Astrocyte of the cerebellum (primary cell): ENCODE measurements at places on chromosomes 16 and 17.

DNA sequence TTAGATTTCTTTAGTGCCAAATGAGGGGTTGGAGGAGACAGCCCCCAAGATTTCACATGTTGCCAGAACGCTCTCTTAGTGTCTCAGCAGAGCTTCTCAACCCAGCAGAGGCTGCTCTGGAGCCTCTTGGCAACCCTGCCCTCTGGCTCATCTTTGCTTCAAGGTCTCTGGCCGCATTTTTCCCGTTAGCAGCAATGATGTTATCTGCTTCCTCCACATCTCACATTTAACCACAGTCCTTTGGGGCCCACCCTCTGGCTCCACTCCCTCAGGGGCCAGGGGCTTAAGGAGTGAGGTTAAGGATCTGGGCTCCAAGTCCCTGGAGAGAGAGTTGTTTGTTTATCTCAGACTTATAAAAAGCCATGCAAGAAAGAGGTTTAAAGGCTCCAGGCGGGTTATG lies 3.3 kb upstream of the XYLT1 start:
- DNase-seq, result no peak

- no peak for DNase-seq
These were observed 2.9 kb downstream of the VEZF1 start for GRCh38 chr17:57984936-57985674.

DNA sequence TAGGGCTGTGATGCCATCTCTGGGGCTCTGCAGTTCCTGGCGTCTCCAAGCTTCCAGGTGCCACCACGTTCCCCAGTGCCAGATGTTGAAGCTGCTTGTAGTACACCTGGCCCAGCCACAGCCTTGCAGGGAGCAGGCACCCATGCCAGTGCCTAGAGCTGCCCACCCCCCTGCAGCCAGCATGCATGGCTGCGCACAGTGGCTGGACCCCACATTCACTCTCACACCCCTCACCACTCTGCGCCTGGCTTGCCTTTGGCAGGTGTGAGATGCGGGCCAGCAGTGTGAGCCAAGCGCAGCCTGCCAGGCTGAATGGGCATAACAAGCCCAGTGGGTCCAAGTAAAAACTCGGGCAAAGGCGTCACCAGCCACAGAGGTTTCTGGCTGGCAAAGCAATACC lies 75.4 kb upstream of the CHMP6 start:
- no peak for DNase-seq

- DNase-seq, result no peak
These were observed 32.2 kb downstream of the FAM222B start for GRCh38 chr17:28810437-28810836.

DNA sequence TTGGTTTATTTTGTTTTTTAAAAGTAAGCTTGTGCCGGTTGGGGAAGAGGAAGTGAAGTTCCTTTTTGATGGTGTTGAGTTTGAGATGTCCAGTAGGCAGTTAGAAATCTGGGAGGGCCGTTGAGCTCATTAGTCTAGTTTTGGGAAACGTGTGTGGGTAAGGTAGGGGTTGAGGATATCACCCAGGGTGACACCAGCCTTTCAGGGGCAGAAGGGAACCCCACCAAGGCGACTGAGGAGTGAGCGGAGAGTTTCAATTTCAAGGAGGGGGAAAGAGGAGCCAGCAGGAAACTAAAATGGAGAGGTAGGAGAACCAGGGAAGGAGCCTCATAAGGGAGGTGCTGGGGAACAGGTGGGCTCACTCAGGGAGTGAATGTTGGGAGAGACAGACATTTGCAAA lies 22.7 kb downstream of the HAPSTR1 start:
- no peak for DNase-seq

DNA sequence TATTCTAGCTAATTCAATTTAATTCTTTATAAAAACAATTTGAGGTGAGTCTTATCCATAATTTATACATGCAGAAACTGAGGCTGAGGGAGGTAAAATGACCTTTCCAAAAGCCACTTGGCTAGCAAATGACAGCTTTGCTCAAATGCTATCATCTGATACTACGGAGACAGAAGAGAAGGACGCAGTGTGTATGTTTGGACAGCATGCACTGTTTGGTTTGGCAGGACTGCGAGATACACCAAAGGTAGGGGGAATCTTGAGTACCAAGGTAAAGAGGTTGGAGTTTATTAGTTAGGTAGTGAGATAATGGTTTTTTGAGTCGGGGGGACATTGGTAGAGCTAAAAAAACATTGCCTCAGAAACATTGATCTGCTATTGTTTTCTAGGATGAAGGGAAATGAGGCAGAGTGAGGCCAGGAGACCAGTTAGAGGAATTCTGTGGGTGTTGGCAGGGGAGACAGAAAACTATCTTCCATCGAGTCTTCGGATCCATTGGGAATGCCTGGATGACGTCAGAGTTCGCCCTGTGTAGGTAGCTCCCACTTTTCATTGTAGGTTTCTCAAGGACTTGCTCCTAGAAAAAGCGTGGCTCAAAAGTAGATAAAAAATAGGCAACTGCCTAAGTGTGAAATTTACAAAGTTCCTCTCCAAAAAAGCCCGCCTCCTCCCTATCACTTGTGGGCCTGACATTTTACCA lies 2.5 kb upstream of the HS3ST4 start:
- DNase-seq, result no peak

DNA sequence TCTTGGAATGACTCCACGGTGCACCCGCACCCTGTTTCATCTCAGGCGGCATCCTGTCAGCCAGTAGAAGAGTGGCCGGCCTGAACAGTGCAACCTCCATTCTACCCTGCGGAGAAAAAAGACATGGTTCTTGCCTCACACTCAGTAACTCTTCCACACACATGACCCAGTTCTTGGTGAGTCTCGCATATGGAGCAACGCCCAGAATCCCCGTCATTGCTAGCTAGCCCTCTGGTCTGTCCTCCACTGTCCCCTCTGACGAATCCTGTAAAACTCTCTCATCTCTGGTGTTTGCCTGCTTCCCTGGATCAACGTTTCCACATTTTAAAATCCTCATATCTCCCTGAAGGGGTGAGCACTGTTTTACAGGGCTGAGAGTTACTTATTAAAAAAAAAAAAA lies 4.2 kb upstream of the RDM1 start:
- no peak for DNase-seq

DNA sequence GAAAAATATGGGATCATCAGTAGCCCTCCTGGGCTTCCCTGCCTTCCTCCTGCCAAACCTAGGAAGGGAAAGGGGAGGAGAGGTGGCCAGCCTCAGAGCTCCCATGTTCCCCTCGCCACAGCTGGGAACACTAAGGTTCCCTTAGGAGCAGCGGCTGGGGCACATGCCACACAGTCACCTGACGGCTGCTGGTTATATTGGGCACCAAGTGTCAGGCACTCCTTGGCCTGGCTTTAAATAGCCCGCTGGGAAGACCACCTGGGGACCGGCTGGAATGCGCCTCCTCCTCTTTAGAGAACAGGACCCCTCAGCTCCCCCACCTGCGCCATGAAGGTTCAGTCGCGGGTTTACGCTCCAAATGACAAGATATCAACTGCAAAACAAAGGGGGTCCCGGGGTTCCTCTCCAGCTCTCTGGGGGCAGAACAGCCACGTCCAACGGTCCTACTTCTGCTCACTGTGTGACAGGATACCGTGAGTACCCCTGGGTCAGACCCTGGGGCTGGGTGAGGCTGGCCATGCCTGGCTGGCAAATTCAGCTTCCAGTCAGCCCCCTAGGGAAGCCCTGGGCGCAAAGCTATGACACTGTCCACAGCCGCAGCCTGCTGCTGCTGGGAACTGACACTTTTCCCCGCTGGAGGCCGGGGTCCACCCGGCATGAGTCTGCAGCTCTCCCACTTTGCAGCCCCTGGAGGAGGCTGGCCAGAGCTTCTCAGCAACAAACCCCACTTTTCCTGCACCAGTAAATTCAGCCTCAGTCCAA lies 3.3 kb downstream of the SMIM5 start:
- DNase-seq, result no peak

DNA sequence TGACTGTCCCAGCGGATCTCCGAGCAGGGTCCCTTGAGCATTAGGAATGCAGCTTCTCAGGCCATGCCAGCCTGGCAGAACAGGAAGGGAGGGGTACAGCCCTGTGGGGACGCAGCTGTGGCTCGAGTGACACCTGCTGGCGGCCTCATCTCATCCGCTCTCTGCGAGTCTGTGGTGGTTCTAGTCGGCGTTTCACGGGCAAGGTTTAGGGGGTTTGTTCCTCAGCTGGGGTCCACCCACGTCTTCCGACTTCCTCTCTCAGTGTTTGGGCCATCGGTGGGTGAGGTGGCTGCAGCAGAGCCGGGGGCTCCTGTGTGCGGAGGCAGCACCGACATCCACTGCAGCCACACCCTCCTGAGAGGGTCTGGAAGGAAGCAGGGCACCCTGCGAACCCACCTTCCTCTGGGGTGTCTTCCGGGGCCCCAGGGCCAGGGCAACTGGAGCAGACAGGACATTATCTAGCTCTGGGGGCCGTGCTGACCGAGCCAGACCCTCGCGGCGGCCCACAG lies 33.3 kb downstream of the JPH3 start:
- DNase-seq, result no peak

DNA sequence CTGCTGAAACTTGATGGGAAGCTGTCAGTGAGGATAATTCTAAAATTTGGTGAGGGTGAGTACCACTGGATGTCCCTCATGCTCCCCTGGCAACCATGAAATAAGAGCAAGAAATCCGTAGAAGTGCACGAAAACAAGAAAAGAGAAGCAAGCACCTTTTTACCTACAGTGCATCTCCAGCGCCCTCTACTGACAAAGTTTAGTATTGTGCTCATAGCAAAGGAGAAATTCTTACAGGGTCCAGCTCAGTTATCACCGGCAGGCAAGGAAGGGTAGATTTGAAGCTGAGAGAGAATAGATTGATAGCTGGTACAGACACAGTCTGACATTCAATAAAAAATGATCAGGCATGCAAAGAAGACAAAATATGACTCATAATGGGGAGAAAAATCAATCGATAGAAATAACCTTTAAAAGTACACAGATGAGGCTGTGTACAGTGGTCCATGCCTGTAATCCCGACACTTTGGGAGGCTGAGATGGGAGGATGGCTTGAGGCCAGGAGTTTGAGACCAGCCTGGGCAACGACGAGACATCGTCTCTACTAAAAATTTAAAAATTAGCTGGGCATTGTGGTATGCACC lies 28.3 kb upstream of the TEX2 start:
- DNase-seq, result no peak
